NCI-H1417 treated with DMSO at 0.1 percent for 48 hours (cell line): ENCODE measurements at places on chromosomes 7 and 10.

DNA sequence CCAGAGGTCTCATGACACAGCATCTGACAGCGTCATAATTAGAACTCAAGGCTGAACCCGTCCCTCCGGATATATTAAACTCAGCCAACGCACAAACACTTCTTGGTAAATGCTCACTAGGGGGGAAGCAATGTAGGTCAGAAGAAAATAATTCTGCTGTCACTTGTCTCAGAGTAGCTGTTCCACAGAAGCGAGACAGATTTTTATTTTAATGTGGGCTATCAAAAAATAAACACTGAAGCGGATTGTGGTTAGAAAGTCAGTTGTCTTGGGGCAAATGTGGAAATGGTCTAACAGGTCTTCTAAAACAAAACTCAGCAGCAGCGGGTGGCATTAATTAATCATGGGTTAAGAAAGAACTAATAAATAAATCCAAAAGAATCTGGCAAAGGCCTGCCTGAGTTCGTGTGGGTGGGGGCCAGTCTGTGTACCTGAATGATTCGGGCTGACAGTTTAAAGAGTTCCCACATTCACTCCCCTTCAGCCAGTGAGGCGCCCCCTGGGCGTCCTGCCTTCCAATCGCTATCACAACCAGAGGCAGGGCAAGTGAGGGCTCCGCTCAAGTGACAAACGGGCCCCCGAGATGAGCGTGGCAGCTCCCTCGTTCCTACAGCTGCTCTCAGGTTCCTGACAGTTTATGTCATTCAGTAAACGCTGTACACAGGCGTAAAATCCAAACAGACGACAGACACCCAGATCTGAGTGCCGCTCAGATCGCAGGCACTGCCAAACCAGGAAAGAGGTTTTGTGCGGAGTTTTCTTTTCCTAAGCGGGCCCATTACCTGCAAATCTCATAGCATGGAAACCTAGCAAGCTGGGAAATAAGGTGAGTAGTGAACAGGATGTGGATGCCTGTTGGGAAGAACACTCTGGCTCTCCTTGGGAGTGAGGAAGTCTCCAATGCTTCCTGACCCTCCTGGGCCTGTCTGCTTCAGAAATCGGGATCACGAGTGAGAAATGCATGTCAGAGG, 52.9 kb downstream of the NRAP start:
- DNase-seq: no peak

DNA sequence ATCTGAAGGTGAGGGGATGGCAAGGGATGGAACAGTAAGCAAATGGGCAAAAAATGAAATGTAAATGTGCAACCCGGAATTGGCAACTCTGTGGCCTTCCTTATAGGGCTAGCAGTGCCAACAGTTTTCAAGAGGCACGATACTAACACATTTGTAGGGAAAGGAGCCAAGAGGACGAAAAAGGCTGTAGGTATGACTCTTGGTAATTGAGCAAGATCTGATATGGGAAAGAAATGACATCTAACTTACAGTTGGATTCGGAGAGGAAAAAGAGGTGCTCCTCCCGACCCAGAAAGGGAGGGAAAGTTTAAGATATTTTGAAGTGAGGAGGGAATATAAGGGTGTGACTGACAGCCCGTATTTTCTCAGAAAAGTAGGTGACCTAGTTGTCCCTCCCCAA, 2.1 kb upstream of the CREM start:
- no peak for DNase-seq

- DNase-seq: no peak
Measured at GRCh38 chr7:100571829-100572116, 1.9 kb downstream of the SAP25 start.

GRCh38 chr10:125707541-125708468, 11.7 kb upstream of the EDRF1 start:
- DNase-seq: no peak

DNA sequence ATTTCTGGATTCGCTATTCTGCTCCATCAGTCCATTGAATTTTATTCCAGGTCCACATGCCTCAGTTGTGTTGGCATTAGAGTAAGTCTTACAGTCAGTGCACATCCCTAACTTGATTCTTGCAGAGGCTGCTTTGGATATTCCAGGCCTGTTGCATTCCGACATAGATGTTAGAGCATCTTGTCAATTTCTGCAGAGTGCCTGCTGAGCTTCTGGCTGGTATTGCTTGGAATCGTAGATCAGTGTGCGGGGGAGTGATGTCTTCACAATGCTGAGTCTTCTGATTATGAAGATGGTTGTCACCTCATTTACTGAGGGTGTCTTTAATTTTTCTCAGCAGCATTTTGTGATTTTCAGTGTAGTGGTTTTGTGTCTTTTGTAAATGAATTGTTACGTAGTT, 45.2 kb downstream of the INPP5A start:
- no peak for DNase-seq

GRCh38 chr7:157397731-157398691, 61.2 kb downstream of the DNAJB6 start:
- no peak for DNase-seq

GRCh38 chr10:43360086-43360485, 11.3 kb upstream of the FXYD4 start:
- DNase-seq: no peak

- no peak for DNase-seq
Measured at GRCh38 chr7:47988496-47989386, 9.3 kb upstream of the HUS1 start.

GRCh38 chr7:5686131-5686530, 95.3 kb downstream of the RNF216 start:
- no peak for DNase-seq

DNA sequence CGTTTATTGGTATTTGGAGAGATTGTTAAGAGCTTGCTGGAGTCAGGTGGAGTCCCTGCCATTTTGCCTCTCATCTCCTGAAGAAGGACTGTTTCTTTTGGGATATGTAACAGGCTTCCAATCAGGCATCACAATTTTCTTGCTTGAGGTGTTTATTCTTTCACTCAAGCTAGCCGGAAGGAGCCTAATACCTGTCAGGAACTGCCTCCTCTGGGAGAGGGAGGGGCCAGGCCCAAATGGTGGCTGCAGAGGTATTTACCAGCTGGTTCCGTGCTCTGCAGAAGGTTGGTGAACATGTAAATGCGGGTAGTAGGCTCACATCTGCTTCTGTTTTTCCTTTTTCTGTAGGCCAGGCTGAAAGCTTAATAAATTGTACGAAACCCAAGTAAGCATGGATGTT, 114.0 kb downstream of the TCF7L2 start:
- DNase-seq: no peak
